ENCODE measurements at places on chromosomes 1 and 21.

- no peak for DNase-seq
Measured at GRCh38 chr1:934991-935750, 11.4 kb downstream of the SAMD11 start.

DNA sequence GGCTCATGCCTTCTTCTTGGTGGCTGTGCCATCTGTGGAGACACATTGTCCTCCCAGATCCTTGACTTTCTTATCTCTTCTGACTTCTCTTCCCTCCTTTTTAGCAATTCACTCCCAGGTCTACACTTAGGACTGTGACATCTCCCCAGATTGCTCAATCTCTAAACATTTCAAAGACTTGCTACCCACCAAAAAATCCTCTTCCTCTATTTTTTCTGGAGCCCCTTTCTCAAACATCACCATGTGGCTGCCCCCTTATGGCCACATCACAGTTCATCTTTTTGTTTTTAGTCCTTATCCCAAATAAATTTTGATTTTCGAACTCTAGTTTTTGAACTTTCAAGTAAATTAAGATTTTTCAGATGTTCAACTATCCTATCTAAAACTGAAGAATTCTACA lies 148.6 kb upstream of the HOOK1 start:
- no peak for DNase-seq

- DNase-seq = peak; percentile 8
Measured at GRCh38 chr1:75632350-75632949, 21.5 kb upstream of the SLC44A5 start.

DNA sequence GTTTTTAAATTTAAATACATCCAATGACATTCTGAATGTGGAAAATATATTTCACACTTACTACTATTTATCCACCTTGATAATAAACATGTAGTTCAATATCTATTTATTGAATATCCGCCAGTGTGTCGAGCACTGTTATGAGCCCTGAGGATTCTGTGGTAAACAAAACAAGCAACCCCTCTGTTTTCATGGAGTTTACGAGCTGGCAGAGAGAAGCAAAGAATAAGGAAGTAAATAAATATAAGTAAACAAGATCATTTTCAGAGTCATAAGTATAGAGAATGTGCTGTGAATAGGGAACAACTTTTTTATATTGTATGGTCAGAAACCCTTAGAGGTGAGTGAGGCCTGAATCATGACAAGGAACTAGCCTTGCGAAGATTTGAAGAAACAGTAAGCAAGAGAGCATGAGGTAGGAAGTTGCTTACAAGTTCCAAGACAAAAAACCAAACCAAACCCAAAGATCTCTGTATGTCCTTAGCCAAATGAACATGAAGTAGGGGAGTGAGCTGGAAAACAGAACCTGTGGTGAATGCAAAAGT lies 6.4 kb upstream of the SERBP1 start:
- DNase-seq = no peak

GRCh38 chr1:167695756-167696561 lies 25.8 kb upstream of the MPZL1 start:
- no peak for DNase-seq

- no peak for DNase-seq
Measured at GRCh38 chr1:59520827-59521418, 224.0 kb downstream of the FGGY start.

DNA sequence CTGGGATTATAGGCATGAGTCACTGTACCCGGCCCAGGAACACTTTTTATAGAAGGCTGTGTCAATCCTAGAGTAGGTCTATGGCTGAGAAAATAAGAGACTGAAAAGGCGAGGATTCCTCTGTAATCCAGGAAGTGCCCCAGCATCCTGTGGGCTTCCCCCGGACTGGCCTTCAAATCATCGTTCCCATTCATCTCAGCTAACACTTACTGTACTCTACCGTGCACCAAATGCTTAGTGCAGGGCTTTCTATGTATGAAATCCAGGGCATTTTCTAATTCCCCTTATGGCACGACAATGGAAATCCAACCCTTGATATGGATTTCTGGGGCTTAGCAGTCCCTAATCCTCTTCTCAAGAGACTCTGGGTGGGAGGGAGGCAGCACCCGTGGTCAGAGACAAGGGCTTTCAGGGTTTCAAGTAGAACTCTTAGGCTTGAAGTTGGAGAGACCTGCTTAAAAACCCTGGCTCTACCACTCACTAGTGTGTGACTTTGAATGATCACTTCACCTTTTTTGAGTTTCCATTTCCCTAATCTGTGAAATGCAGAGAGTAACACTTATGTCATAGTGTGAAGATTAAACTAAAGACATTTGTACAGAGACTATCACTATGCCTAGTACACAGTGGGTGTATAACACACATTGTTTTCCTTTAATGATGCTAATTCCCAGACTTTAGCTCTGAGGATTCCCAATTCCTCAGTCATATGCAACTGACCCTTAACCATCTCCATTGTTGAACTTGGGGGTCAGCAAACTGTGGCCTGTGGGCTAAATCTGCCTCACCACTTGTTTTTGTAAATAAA lies 20.3 kb downstream of the MECR start:
- DNase-seq = no peak

DNA sequence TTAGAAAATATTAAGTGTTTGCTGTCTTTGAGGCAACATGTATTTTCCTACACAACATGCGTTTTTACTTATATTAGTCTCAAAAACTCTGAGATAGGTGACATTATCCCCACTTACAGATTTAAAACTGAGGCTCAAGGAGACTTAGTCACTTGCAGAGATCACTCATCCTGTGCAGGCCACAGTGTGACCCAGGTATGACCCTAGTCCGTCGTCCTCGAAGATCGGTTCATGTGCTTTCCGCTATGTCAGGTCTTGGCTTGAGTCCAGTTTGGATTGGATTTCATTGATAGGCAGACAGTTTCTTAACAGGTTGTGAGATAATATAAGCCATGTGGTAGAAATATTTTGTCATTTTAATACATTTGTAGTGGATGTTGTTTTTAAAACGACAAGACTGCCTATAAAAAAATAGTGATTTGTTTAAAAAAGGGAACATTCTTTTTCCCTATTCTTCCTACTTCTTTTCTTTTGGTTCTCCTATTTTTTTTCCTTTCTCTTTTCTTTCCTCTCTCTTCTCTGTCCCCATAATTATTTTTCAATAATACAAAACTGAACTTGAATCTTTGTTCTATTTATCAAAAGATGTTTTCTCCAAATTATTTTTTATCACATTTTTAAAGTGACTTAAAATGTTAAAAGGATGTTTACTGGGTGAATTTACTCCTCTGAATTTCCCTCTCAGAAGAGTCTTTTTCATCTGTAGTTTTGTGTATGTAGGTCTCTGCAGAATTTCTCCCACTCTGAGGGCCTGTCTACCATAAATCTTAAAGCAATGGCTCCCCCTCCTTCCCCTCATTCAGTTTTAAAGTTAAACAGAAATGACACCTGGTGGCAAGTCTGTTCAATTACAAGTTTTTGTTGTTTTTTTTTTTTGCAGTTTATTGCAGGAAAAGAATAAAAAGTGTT lies 81.8 kb downstream of the PHTF1 start:
- peak; percentile 20 for DNase-seq

DNA sequence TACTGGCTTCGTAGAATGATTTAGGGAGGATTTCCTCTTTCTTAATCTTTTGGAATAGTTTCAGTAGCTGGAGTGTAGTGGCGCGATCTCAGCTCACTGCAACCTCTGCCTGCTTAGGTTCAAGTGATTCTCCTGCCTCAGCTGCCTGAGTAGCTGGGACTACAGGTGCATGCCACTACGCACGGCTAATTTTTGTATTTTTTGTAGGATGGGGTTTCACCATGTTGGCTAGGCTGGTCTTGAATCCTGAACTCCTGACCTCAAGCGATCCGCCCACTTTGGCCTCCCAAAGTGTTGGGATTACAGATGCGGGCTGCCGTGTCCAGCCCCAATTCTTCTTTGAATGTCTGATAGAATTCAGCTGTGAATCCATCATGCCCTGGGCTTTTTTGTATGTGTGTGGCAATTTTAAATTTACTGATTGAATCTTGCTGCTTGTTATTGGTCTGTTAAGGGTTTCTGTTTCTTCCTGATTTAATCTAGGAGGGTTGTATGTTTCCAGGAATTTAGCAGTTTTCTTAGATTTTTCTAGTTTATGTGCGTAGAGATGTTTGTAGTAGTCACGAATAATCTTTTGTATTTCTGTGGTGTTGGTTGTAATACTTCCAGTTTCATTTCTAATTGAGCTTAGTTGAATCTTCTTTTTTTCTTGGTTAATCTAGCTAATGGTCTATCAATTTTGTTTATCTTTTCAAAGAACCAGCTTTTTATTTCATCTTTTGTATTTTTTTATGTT lies 15.3 kb downstream of the MAN1C1 start:
- no peak for DNase-seq
